Glomerular endothelial cell (primary cell): ENCODE measurements at places on chromosomes 6 and 20. TPM values are rescaled to one million over a fixed set of nuclear protein-coding genes. Genes with fewer than 3 reads are reported as not detected.

- no peak for DNase-seq
Measured at GRCh38 chr6:149884215-149884614, 13.7 kb downstream of the RAET1E start.

DNA sequence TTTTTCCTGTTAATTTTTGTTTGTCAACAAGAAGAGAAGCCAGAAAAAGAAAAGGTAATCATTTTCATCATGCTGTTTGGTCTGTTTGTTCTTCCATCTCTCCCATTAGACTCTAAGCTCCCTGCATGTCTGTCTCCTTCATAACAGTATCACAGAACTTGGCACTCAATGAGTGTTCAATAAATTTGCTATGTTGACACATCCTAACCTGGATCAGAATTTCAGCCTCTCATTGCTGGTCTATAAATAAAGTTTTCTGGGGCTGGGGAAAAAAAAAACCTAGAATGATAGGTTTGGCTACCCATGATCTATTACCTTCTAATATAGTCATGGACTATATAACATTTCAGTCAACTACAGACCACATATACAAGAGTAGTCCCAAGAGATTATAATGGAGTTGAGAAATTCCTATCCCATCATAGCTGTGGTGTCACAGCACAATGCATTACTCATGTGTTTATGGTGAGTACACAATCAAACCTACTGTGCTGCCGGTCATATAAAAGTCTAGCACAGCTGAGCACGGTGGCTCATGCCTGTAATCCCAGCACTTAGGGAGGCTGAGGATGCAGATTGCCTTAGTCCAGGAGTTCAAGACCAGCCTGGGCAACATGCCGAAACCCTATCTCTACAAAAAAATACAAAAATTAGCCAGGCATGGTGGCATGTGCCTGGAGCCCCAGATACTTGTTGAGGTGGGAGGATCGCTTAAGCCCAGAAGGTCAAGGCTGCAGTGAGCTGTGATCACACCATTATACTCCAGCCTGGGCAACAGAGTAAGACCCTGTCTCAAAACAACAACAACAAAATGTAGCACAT, 5.9 kb downstream of the NUDT3 start:
- DNase-seq, result no peak

DNA sequence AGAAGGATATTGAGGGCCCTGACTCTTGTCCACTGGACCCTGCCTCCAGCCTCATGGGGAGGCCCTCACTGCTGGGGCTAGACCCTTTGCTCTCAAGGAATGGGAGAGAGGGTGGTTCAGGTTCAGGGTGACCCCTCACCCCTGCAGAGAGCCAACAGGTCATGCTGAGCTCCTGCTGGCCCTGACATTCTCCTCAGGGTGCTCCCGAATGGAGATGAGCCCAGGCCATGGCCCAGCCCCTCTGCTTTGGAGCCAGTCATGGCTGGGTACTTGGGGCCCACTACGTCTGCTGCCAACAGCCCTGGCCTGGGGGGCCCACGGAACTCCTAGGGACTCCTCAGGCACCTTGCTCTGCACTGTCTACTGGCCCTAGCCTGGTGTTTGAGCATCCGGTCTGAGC, 49.2 kb upstream of the MLN start:
- DNase-seq, result no peak

- DNase-seq, result no peak
Measured at GRCh38 chr20:57220337-57221145, 45.9 kb downstream of the BMP7 start.

- DNase-seq, result no peak
Measured at GRCh38 chr6:44074813-44075646, 52.2 kb downstream of the MRPL14 start.

GRCh38 chr20:20490673-20491072, 122.8 kb downstream of the INSM1 start:
- DNase-seq, result no peak

- DNase-seq, result no peak
Measured at GRCh38 chr20:3553663-3554062, 82.8 kb downstream of the ATRN start.

The SUPT3H gene
- total RNA-seq, result 4.2 and 7.7 TPM in 2 replicates

The DUSP15 gene
- total RNA-seq, result 0.48 and 0.64 TPM in 2 replicates

The TGM2 gene
- total RNA-seq, result 448 and 670 TPM in 2 replicates

The NMBR gene
- total RNA-seq, result not detected in 2 replicates
